Stimulated activated CD4-positive, alpha-beta T cell treated with anti-CD3 and anti-CD28 coated beads, Interleukin-4, amount 100 ng/mL, for 24 hours (primary cell): ENCODE measurements at places on chromosomes 6 and 20.

GRCh38 chr6:52876056-52876787 lies 33.3 kb downstream of the GSTA3 start:
- no peak for DNase-seq

DNA sequence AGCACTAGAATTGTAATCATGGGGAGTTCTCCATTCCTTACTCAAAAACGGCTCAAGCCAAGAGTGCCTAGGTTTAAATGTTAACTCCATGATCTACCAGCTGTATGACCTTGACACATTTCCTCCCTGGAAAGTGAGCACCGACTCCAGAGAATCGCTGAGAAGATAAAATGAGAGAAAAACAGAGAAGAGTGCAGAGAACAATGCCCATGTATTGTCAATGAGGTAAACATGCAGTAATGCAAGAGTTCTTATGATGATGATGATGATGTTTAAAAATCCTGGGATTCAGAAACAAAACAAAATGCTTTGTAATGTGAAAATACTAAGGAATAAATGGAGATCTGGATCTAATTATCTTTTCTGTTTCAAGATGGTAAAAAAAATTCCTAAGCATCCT lies 64.8 kb upstream of the BEND6 start:
- DNase-seq: no peak

GRCh38 chr6:103925317-103925716 lies 934.4 kb downstream of the HACE1 start:
- DNase-seq: no peak

GRCh38 chr6:5438922-5439584 lies 177.7 kb downstream of the FARS2 start:
- DNase-seq: no peak

DNA sequence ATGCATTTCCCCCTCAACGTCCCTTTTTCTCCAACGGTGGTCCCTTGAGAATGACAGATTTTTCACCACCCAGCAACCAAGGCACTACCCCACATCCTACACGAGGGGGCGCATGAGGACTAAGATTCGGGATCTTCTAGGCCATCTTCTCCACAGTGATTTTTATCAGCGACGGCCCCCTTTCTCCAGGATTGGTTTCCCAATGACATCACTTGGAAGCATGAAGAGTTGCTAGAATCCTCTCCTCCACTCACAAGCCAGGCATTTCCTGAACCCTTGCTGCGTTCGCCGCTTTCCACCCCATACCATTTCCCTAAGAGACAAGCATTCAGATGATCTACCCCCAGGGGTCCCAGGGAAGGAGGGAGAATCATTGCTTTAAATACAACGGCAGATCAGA lies 252.0 kb downstream of the HIVEP2 start:
- DNase-seq: peak; percentile 75

DNA sequence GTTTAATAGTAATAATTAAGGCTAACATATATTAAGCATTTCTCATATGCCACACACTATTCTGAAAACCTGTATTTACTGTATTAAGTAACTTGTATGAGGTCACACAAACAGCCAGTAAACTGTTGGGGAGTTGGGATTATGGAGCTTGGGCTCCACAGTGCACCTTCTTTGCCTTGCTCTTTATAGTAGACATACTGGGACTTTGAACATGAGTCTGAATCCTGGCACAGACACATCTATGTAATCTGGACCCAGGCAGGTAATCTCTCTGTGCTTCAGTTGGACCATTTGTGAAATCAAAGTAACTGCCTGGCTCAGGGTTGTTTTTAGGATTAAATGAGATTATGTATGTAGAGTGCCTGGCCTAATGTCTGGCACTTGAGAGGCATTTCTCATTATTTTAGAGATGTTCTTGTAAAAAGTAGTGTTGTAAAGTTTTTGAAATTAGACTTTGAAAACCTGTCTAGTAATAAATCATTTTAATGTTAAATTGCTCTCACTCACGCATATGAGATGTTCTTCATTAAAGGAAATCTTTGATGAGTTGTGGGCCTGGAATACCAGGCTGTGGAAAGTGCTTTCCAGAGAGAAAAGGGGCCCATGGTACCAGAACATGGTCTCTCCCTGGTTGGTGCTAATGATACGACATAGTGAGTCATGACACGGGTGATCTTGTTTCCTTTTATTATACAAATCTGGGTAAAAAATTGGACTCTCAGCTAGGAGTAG lies 34.3 kb downstream of the LRRC1 start:
- DNase-seq: no peak

- no peak for DNase-seq
Observed at GRCh38 chr20:36544134-36545018, 3.1 kb downstream of the MYL9 start.

DNA sequence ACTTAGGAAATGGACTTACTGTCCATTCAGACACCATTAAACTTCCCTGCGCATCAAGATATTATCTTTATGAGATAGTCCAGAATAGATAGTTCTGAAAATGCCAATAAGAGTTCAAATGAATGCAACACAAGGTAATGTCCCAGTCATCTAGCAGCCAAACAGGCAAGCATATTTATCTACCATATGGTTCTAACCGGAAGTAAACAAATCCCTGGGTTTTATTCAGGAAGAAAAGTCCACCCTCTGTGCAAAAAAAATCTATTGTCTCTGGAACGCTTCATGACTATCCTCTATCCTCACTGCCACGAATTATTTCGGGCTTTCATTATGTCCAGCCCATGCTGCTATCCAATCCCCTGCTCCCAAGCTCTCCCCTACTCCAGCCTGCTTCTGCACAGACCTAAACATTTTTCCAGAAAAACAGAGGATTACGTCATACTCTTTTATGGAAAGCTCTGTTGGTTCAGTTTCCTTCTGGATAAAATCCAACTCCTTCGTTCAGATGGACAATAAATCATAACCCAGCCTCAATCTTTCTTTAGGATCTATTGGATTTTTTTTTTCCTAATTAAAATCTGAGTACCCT lies 11.4 kb downstream of the PPIL6 start:
- no peak for DNase-seq

- DNase-seq: no peak
Observed at GRCh38 chr6:134092449-134092848, 40.0 kb upstream of the SLC2A12 start.

- no peak for DNase-seq
Observed at GRCh38 chr20:4090756-4091489, 75.6 kb upstream of the RNF24 start.

GRCh38 chr6:80319196-80319595 lies 212.7 kb downstream of the BCKDHB start:
- no peak for DNase-seq

GRCh38 chr6:39527792-39528564 lies 197.2 kb downstream of the KIF6 start:
- no peak for DNase-seq

GRCh38 chr6:66376001-66376400 lies 669.0 kb upstream of the EYS start:
- no peak for DNase-seq

GRCh38 chr6:20712011-20712410 lies 177.8 kb downstream of the CDKAL1 start:
- no peak for DNase-seq

DNA sequence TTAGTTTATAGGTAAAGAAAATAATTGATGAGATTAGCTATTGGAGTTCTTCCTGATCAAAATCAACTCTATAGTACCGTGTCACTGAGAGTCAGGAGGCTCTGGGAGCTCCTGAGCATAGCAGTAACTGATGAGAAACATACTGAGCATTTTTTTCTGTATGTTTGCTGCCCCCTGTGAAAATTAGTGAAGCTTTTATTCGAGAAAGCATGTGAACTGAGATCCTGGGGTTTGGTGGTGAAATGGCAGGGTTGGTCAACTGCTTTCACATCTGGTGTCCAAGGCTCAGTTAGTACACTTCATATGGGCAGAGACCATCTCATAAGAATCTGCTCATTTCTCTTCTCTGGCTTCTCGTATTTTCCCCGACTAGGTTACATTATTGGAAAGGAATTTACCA lies 4.1 kb upstream of the ABT1 start:
- no peak for DNase-seq

- DNase-seq: no peak
Observed at GRCh38 chr6:109998159-109998785, 20.2 kb downstream of the GPR6 start.

DNA sequence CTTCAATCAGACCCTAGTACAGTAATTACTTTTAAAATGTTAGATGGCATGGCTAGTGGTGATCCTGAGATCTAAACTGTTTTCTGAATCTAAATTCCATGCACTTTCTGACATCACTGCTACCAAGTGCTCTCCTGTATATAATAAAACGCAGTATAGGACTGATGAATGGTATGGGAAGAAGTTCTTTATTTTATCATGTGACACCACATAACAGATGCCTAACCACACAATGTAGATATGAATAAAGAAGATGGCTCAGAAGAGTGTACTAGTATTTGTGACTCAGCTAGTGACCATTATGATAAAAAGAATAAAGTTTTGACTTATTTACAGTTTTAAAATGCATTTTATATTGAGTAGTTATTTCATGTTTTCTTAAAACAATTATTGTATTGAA lies 8.5 kb downstream of the NDUFAF4 start:
- no peak for DNase-seq

DNA sequence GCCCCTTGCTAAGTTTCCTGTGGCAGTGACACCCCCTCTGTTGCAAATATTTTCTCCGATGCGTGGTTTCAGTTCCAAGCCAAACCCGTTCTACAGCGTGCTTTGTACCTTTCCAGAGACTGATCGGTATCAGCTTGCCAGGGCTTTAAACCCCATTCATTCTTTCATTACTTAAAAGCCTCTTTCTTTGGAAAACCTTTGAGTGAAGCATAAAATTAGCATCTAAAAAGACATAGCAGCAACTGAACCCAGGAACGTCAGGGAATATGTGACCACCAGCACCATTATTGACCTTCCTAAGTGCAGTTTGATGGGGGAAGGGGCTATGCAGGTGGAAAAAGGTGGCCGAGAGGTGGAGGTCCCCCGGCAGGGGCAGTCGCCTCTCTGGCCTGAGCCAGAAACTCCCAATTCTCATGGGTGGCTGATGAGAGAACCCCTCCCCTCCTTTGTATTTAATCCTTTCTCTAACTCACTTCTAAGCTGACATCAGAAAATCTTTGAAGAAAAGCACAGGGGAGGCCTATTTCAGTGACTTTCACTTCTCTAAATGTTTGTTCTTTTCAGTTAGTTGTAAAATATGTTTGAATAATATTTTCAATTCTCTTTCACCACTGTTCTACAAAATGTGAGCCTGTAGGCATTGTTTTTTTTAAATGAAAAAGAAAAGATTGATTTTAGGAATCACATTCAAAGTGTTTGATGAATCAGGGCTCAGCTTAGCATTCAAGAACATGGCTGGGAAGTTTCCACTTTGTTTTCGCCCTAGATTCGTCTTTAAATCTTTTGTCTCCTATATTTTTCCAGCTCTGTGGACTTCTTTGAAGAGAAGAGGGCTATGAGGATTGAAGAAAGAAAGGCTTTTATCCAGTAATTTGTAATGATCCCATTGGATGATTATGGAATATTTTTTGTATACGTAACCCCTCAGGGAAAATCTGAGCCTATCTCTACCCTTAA lies 89.2 kb downstream of the RSPH3 start:
- no peak for DNase-seq

DNA sequence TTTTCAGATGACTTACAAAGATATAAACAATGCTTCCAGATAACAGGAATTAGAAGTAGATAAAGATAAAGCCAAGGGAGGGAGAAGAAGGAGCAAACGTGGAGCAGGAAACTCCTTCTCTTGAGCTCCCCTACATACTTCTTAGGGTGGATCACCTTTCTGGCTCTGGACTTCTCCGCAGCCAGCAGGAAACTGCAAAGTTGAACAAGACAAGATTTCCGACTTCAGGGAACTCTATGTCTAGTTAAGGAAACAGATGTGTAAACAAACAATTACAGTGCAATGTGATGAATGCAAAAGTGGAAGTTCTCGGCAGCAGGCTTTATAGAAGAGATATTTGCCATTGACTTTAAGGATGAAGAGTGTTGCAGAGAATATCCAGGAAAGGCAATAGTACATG lies 134.0 kb upstream of the MARCKS start:
- no peak for DNase-seq

DNA sequence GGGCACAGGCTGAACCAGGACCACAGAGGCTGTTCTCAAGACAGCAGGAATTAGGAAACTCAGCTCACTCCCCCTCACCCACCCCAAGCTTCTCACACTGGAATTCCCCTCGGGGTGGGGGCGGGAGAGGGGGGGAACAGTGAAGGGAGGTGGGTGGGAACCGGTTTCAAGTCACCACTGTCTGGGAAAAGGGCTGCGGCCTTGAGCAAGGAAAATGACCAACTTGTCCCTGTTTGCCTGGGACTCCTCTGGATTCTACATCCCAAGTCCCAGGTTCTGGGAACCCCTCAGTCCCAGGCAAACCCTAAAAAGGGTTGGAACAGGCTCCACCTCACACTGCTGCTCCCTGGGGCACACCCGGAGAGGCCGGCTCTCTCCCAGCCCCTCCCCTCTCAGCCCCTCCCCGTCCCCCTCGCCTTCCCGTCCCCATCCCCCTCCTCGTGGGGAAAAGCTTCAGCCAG lies 230.7 kb downstream of the TFAP2C start:
- no peak for DNase-seq

- DNase-seq: no peak
Observed at GRCh38 chr20:5180933-5181332, 54.1 kb downstream of the CDS2 start.
